NCI-H524 (cell line): ENCODE measurements at places on chromosomes 4 and X.

DNA sequence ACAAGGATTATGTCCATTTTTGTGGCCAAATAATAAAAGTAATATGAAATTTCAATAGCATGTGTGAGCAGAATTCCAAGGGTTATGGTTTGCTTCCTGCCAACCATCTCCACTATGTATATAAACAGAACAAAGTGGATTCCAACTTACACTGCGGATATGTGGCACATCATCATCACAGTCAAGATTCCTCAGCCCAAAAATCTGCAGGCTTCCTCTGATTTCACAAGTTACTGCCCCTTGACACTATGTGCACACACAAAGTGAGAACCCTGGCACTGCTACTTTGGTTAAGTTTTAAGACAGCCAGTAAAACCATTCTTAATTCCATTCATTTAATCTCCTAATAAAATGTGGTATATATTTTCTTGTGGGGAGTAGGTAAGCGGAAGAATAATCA lies 76.4 kb downstream of the LEF1 start:
- no peak for DNase-seq

DNA sequence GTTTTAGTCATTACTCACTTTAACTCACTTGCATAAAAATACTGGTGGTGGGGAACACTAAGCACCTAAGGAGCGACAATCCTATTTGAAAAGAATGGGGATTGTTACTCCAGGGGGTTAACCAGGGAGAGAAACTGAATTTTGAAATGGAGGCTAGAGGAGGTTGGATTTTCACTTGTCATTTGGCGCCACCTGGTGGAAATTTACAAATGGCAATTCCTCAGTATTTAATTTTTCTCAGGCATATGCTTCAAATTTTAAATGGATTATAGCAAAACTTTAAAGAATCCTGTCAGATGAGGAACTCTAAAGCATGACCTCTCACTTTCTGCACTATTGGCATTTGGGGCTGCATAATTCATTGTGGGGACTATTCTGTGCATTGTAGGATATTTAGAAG lies 2.7 kb upstream of the GEMIN8 start:
- peak; percentile 52 for DNase-seq

DNA sequence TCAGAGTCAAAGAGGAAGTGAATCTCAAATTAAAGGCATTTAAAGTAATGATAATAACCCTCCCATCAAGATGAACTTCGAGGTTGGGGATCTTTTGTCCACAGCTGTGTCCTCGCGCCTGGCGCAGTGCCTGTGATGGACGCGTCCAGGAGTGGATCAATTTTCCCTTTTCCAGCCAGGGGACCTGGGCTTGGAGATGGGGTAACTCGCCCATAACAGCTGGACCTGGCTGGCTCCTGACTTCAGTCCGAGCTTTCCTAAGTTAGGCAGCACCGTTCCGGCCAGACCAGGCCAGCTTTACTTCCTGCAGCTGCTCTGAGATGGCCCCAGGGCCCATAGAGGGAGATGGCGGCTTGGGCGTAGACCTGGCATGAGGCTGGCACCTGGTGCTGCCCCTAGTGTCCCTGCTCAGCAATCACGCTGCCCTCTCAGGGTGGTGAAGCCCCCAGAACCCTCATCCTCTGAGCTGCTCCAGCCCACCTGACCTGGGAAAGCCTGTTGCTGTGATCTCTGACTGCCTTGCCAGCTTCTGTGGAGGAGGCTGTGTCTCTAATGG lies 23.9 kb downstream of the ADRA2C start:
- no peak for DNase-seq

GRCh38 chr4:163930086-163930485 lies 435.6 kb downstream of the TMA16 start:
- no peak for DNase-seq

- DNase-seq, result no peak
Observed at GRCh38 chrX:14672611-14673172, 143.4 kb downstream of the GLRA2 start.

GRCh38 chr4:184688447-184688846 lies 38.9 kb downstream of the PRIMPOL start:
- DNase-seq, result no peak

- no peak for DNase-seq
Observed at GRCh38 chrX:41684138-41684537, 4.6 kb upstream of the GPR34 start.

DNA sequence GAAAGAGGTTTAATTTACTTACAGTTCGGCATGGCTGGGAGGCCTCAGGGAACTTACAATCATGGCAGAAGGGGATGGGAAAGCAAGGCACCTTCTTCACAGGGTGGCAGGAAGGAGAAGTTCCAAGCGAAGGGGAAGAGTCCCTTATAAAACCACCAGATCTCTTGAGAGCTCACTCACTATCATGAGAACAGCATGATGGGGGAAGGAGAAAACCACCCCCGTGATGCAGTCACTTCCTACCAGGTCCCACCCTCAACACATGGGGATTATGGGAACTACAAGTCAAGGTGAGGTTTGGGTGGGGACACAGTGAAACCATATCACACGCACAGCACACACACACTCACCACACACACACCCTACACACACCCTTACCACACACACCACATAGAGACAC lies 104.3 kb downstream of the DCTD start:
- DNase-seq, result no peak

- no peak for DNase-seq
Observed at GRCh38 chrX:104295636-104296035, 40.9 kb upstream of the ESX1 start.

- DNase-seq, result no peak
Observed at GRCh38 chr4:156929386-156930105, 42.1 kb downstream of the PDGFC start.

GRCh38 chrX:51568586-51568985 lies 50.1 kb downstream of the CENPVL3 start:
- no peak for DNase-seq

DNA sequence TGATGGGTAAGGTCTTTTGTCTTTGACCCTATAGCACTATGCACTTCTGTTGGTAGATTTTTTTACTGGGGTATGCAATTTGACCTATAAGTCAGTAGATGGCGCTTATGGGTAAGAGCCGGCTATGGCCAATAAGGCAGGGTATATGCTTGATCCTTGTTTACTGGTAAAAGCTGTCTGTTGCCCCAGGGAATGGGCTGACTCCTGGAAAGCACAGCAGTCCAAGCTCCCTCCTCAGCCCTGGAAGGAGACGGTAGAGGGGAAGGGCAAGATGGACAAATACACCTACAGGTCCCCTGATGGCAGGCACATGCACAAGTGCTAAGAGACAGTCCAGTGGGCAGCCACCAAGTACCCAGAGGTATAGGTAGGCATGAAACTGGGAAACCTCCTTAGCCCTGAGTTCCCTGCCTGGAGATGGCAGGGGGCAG lies 63.7 kb downstream of the ADAMTS3 start:
- peak; percentile 21 for DNase-seq

- DNase-seq, result peak; percentile 34
Observed at GRCh38 chr4:183398298-183399125, 45.9 kb upstream of the CDKN2AIP start.
